ENCODE measurements at places on chromosomes 6 and 20. TPM values are rescaled to one million over a fixed set of nuclear protein-coding genes. Genes with fewer than 3 reads are reported as not detected.

DNA sequence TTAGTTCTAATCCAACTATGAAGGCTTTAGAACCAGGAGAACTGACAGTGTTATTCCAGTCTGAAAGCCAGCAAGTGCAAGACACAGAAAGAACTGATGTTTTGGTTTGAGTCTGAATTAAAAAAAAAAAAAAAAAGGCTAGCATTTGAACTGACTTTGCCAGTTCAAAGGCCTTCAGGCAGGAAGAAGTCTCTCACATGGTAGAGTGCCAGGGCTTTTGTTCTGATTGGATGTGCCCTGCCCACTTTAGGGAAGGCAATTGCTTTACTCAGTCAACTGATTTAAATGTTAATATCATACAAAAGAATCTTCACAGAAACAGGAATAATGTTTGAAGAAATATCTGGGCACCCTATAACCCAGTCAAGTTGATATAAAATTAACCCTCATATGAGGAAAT, 212.2 kb downstream of the HIVEP2 start:
- DNase-seq: no peak

GRCh38 chr20:328027-328974, 2.9 kb downstream of the SOX12 start:
- DNase-seq: no peak

- DNase-seq: no peak
Measured at GRCh38 chr20:44500221-44500620, 21.6 kb downstream of the SERINC3 start.

DNA sequence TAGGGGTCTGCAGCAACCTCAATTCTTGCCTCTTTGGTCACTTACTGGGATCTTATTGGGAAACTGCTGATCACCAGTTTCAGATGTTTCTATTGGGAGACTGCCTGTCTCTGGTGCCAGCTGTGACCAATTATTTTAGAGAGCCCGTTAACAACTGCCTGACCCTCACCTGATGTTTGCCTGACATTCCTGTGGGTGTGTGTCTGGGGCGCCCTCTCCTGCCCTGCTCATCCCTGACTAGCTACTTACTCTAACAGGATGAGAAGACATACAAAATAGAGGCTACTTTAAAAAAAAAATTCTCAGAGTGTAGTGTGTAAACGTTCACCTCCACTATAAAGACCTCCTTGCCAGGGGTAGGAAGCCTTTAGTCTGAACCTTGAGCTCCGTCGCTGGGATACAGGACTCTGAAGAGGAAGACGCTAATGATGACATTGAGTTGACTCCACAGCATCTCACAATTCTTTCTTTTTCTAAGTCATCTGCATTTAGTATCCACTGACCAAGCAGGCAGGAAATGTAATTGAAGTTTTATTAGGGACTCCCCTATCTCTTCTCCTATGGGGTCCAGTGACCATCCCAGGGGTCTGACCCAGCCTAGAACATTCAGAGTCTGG, 54.6 kb upstream of the DDR1 start:
- DNase-seq: no peak

GRCh38 chr6:41247288-41247865, 19.2 kb downstream of the TREML4 start:
- DNase-seq: no peak

DNA sequence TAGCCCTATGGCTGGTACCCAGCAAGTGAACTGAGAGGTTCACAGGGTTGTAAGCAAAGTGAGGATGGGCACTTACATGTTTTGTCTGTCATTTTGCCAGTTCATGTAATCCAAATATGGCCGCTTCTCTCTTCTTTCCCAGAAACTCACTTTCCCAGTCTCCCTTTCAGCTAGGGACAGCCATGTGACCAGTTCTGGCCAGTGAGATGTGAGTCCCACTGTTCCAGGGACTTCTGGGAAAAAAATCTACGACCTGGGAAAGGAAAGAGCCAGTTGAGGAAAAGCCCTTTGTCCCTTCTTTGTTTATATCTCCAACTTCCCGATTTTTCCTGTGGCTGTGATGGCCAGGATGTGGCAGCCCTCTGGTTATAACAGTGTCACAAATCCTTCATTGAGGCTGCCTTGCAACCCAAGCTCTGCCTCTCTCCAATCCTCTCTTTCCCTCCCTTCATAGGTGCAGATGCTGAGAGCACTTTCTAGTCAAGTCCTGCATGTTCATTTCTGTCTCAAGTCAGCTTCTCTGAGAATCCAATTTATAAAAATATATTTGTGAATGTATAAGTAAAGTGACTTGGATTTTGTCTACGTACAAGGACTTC, 148.6 kb upstream of the ZFP64 start:
- DNase-seq: no peak

- no peak for DNase-seq
Measured at GRCh38 chr20:49045440-49046086, 549 bp upstream of the CSE1L start.

- no peak for DNase-seq
Measured at GRCh38 chr6:142543606-142544005, 241.8 kb downstream of the ADGRG6 start.

DNA sequence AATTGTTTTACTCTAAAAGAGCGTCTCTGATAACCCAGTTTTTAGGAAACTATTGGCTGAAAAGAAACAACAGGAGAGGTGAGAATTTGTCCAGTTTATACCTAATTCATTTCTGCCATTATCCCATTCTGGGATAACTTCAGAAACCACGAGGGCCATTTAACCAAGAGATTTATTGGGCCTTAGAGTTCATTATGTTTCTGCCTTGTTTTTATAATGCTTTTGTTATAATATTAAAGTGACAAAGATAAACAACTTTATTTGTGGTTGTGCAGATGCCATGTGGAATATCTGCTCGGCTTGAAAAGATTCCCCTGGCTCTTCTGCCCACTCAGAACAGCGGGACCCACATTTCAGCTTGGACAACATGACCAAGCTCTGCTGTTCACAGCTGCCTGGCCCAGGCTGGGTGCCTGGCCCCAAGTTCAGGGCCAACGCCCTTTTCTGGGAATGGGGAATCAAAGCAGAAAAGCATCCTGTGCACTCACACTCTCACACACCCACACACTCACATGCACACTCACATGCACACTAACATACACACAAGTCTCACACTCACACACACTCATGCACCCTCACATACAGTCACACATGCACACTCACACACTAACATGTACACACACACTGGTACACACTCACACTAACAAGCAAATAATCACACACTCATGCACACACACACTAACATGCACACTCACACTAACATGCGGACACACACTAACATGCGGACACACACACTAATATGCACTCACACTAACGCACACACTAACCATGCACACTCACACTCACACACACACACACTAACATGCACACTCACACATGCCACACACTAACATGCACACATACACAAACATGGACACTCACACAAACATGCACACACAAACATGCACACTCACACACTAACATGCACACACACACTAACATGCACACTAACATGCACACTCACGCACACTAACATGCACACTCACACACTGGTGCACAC, 86.7 kb upstream of the NEDD9 start:
- DNase-seq: no peak

Gene RIN2
- 0.33 TPM for total RNA-seq

Gene NEURL2
- 1.5 TPM for total RNA-seq

Gene FAM209B
- 3.1 TPM for total RNA-seq

Gene RNF217
- 4.6 TPM for total RNA-seq

Gene PKIB
- total RNA-seq: 0.47 TPM

Gene HRH3
- total RNA-seq: not detected

Gene NKAPL
- total RNA-seq: not detected

All from CD4-positive, alpha-beta T cell (primary cell).